Spleen (tissue), 13 donors: ENCODE measurements at places on chromosomes 12 and 14. TPM values are rescaled to one million over a fixed set of nuclear protein-coding genes. Genes with fewer than 3 reads are reported as not detected.

The DHRS2 gene
- total RNA-seq = 18.0 TPM

The SLC39A5 gene
- 1.3 TPM for total RNA-seq

The PLEKHG7 gene
- total RNA-seq = 3.2 TPM

The RGS6 gene
- total RNA-seq = 2.1 TPM

The JPH4 gene
- total RNA-seq = 1.2 TPM

The CLEC4C gene
- total RNA-seq = 1.0 TPM

The PRKAB1 gene
- 62.2 TPM for total RNA-seq

DNA sequence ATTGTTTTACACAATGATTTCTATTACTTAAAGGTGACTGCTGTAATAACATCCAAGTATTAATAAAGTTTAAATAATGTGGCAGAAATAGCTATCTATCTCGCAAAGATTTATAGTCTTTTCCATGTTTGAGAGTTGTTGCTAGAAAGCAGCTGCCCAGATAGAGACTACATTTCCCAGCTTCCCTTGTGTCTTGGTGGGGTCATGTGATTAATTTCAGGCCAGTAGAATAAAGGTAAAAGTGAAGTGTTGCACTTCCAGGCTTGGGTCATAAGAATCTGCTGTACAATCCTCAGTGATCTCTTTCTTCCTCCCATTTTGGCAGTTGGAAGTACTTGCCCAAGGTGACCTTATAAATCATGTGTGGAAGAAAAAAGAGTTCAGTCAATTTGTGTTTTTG is 449.7 kb upstream of the USP15 start:
- DNase-seq = no peak

GRCh38 chr12:42570076-42570475 is 19.5 kb downstream of the PRICKLE1 start:
- DNase-seq = no peak

DNA sequence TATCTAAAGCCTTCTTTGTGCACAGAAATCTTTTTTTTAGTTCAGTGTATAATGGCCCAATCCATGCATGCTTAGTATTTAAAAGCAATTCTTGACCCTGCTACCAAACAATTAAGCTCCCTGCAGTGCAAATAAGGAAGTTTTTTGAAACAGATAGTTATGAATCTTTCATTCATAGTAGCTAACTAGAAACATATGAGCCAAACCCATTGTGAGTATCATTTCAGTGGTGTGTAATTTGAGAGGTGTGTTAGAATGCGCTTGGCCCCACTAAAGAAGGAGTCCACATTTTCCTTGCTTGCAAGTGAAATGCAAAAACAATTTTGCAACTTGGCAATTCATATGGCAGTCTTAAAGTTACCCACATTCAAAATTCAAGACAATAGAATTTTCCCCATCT is 14.4 kb downstream of the EPS8 start:
- DNase-seq = no peak

DNA sequence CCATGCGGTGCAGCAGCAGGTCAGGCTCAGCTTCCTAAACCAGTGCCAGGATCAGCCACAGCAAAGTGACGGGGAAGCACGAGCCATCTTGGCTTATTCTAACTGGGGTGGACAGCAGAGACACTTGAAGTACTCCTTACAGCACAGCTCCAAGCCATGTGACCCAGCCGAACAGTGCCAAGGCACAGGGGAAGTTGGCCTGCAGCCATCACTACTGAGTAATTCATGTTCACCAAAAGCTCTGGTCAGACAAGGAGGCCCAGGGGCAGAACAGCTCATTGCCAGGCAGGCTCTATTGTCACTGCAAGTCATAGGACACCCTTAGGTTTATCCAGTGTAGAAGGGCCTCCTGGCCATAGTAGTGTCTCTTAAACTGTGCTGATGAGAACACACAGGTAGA is 23.4 kb upstream of the SLC35F4 start:
- DNase-seq = no peak

DNA sequence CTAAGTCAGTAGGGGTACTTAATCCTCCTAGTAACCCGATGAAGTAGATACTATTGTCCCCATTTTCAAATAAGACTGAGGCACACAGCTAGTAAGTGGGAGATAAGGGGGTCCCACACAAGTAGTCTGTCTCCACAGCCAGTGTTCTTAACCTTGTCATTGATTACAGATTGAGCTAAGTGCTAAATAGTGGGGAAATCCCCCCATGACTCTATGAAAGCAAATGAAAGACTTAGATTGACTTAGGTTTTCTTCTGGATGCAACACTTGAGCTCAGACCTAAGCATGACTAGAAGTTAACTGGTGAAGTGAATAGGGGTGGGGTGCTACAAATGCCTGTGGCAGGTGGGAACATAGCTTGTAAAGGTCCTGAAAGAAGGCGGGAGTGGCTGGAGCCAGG is 73.8 kb downstream of the SYNE2 start:
- DNase-seq = no peak

- DNase-seq = no peak
Observed at GRCh38 chr12:121568518-121568917, 12.3 kb downstream of the KDM2B start.

- DNase-seq = no peak
Observed at GRCh38 chr12:50234347-50234746, 49.0 kb downstream of the LIMA1 start.

DNA sequence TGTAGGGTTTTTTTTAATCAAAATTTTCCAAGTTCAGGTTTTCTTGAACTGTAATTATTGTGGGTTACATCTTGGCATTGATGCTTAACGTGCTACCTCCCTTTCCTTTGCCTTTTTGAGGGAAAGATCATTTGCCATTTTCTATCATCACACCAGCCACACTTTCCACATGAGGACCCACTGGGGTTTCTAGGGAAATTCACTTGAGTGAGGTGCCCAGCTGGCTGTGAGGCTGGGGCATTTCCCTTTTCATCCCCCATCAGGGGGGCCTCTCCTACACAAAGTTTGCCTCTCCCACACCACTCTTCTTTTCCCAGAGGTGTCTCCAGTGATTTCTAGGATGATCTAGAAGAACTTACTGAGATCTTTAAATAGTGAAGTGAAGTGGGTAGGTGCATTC is 335.7 kb downstream of the BMP4 start:
- no peak for DNase-seq

DNA sequence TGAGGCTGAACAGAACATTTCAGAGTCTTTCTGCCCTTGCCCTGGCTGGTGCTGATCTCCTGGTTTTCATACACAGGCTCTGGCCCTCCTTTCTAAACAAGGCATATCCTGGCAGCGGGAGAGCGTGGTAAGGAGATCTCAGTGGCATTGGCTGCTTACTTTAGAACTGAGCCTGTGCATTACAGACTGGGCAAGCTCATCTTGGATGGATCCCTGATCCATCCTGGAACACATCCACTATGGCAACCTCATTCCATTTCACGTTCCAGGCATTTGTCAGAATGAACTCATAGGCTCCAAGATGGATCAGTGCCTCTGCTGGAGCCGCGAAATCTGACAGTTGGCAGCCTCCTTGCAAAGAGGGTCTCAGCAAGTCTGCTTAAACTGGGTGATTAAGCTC is 224.5 kb upstream of the PELI2 start:
- no peak for DNase-seq

DNA sequence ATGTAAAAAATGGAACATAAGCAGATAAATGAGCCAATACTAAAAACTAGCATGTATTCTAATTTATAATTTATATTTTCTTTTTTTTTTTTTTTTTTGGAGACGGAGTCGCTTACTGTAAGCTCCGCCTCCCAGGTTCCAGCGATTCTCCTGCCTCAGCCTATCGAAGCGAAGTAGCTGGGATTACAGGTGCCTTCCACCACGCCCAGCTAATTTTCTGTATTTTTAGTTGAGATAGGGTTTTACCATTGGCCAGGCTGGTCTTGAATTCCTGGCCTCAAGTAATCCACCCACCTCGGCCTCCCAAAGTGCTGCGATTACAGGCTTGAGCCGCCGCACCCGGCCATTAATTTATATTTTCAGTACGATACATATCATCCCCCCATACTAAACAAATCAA is 2.7 kb downstream of the MAPK1IP1L start:
- DNase-seq = no peak

DNA sequence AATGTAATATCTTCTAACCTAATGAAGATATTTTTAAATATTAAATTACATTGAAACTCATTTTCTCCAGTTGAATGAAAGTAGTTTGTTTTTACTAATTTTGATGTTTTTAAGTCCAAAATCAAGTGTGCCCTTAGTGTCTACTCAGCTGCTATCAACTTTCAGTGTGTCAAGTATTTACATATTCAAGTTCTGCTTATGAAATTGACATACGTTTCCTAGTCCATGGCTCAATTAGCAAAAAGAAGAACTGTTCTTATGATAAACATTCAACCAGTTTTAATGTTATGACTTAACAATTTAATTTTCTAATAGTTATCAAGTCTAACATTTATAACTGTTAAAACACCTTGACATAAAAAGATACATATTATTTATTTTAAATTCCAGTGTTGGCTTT is 137.1 kb downstream of the DUSP6 start:
- no peak for DNase-seq

DNA sequence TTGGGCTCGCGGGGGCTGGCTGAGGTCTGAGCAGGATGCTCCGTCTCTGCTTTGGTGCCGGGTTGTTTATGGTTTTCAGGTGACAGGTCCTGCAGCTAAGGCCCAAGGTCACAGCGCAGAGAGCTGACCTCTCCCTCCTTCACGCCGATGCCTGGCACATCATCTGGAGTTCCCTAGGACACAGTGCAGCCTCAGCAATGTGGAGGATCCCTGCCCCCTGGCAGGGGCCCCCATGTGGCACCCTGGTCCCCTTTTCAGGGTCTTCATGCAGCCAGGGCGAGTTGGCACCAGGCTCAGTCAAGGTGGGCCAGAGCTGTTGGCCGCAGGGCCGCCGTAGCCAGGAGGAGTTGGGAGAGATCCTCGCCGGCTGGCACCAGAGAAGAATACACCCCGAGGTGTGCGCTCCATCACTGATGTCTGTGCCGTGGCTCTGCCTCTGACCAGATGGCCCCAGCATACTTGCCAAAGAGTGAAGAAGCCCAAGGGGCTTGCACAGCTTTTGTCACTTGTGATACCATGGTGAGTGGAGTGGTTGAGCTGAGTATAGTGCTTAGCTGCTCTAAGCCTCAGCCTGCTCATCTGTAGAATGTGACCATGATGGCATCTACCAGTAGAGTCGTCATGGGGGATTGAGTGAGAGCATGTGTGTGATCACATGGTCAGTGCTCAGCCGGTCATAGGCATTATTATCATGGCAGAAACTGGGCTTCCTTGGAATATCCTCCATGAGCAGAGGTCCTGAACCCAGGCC is 11.0 kb downstream of the TPCN1 start:
- DNase-seq = peak; percentile 76

GRCh38 chr12:108063192-108063591 is 65.9 kb upstream of the WSCD2 start:
- no peak for DNase-seq

DNA sequence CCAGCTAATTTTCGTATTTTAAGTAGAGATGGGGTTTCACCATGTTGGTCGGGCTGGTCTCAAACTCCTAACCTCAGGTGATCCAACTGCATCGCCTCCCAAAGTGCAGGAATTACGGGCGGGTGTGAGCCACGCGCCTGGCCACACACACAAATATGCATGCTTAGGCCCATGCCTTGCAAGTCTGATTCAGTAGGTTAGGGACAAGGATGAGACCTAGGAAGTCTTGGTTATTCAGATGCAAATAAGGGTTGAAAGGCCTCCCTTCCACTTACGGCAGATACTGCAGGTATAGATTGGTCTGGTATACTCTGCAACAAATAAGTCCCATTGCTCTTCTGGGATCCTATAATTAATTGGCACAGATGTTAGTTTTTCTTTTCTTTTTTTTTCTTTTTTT is 32.9 kb downstream of the TXNRD1 start:
- DNase-seq = no peak

GRCh38 chr12:29455087-29455486 is 42.4 kb downstream of the OVCH1 start:
- no peak for DNase-seq

GRCh38 chr12:20657496-20657895 is 37.6 kb upstream of the SLCO1C1 start:
- DNase-seq = no peak

- no peak for DNase-seq
Observed at GRCh38 chr14:51582437-51582836, 69.3 kb upstream of the FRMD6 start.

- DNase-seq = peak; percentile 71
Observed at GRCh38 chr12:1915082-1915968, 3.1 kb downstream of the CACNA2D4 start.

- no peak for DNase-seq
Observed at GRCh38 chr12:105644770-105645169, 314.3 kb downstream of the C12orf75 start.

GRCh38 chr14:45247427-45247826 is 5.6 kb downstream of the MIS18BP1 start:
- DNase-seq = no peak

DNA sequence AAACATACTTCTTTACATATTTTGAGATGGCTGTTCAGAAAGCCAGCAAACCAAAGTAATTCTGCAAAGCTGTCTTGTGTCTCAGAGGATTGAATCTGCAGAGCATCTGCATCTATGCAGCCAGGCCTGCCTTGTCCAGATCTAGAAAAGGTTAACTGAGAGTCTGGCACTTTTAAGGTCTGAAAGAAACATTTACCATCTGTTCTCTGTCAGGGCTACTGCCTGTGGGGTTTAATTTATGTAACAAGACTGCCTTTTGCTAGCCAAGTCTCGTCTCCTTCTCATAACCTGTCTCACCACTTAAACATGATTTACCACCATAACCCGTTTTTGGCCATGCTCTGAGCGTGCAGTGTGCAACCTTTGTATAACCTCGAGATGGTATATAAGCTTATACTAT is 194.2 kb downstream of the SYT10 start:
- no peak for DNase-seq

- peak; percentile 49 for DNase-seq
Observed at GRCh38 chr12:34388636-34389377, 366.5 kb downstream of the ALG10 start.

DNA sequence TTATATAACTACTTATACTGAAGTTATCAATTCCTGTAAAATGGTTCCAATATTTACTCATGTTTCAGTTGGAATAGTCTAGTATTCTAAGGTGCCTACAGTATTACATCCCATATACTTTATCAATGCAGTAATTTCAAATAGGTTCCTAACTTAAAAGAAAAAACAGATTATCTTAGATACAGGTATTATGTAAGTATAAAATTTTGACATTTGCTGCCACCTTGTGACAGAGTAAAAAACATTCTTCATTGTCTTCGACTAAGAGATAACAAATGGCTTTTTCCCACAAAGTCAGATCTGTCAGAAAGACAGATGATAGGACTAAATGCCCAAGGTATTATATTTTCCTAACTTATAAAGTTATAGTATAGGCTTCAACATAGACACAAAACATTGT is 78.7 kb downstream of the TXNDC16 start:
- no peak for DNase-seq
